ENCODE measurements at places on chromosomes 11 and 22.

DNA sequence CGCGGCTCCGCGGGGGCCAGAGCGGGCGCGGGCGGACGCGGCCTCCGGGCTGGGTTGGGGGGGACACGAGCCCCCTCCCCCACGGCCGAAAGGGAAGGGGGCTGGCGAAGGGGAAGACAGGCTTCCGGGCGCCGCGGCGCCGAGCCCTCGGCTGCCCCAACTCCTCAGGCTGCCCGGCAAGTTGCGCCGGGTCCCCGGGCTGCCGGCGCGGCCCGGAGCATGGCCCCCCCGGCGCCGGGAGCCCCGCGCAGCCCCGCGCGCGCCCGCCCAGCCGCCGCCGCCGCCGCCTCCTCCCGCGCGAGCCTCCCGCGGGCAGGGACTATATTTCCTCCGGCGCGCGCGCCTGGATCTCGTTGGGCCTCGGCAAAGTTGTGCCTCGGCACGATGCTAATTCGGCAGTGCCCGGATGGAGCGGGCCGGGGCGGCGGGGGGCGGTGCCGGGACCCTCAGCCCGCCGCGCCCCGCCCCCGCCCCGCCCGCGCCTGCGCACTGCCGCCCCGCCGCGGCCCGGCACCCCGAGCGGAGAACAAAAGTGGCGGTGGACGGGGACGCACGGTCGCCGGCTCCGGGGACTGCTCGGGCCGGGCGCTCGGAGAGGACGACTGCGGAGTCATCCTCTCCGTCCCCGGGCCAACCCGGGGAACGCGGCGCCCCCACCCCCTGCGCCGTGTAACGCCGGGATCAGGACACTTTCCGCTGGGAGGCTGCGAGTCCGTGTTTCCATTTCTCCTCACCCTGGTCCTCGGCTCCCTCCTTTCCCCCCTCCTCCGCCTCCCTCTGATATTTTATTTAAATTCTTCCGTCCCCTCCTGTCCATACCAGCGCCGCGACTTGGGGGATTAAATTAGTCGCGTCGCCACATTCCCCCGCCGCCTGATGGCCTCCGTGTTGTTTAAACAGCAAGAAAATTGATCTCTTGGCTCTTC, at the start of gene PHF21B:
TSS of gene PHF21B (minus strand) at position 400 of the 926 bp plus-strand sequence. CDS start 456 bp downstream, outside the sequence.
- DNase-seq = no peak

DNA sequence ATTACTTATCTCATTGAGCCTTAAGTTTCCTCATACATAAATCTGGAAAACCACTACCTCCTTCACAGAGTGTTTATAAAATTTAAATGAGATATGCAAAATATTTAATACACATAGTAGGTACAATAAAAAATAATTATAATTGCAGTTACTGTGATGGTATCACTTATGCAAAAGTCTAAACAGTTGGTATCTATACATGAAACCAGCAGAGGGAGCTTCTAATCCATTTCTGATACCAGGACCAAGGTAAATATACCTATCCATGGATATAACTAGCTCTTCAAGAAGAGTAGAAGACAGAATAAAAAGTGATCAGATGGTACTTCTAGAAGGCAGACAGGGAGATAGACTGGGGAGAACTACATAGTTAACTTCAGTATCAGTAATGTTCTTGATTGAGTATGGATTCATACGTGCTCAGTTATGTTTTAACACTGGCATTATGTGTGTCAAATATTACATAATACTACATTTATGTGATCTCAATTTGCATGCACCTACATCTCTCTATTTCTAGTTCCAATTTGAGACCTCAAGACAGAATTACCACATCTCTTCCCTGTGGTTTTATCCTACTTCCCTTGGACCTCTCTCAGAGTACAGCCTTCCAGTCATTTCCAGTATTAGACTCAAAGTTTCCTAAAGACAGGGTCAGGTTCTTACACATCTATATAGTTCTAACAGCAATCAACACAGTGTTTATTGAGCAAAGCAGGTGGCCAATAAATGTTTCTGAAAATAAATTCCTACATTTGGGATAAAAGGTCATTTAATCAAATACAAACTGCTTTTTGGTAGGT, 13.7 kb upstream of the TSG101 start:
- DNase-seq = no peak

DNA sequence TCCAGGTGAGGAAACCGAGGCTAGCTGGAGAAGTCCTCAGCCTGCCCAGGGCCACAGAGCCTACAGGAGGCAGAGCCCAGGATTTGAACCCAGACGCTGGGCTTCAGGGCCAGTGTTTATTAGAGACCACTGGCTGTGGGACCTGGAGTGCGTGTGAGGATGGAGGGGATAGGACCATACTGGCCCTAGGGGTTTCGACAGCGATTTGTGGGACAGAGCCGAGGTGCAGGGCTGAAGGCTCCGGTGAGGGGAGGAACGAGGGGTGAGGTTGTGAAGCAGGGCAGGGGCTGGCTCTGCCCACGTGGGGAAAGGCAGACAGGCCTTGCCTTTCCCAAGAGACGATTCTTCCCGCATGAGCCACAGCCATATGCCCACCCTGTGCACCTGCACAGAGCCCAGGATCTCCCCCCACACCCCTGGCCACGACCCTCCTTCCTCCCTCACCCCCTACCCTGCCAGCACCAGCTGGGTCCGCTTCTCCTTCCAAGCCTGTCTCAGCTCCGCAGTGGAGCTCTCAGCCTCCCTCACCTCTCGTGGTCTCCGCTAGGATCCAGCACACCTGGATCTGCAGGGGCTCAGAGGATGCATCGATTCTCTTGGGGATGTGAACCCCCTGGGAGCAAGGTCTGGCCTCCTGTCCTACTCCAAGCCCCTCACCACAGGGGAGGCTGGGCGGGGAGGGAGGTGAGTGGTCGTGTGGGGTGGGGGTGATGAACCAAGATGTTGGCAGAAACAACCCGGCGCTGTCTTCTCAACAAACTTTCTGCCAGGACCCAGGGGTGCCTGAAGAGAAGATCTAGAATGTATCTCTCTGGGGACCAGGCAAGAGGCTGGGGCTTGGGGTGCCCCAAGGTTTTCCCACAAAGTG, 58.4 kb downstream of the RTL6 start:
- no peak for DNase-seq

DNA sequence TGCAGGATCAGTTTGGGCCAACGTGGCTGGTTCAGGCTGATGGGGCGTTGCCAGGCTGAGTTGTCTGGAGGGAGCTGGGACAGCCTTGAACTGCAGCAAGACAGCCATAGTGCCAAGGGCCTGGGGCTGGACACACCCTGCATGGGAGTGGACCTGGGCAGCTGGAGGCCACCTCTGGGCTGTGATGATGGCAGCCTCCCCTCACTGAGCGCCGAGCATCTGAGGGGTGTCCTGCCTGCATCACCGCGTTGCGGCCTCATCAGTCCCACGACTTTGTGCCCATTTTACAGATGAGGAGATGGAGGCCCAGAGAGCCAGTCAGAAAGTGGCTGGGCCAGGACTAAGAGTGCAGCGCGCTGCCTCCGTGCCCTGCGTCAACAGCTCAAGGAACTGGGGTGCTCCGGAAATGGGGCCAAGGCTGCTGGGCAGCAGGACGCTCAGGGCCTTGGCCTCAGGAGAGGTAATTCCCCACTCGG, 590 bp upstream of the TSPO start:
- no peak for DNase-seq

All from transverse colon (tissue), 4 donors.